ENCODE measurements at places on chromosomes 1 and 21. TPM values are rescaled to one million over a fixed set of nuclear protein-coding genes. Genes with fewer than 3 reads are reported as not detected.

Gene UTS2
- not detected for polyA plus RNA-seq

Gene NES
- 15.0 TPM for polyA plus RNA-seq

Gene DAB1
- polyA plus RNA-seq: 0.91 TPM

Gene IL10
- polyA plus RNA-seq: not detected

Gene RGS8
- polyA plus RNA-seq: not detected

Gene ZNF683
- not detected for polyA plus RNA-seq

Gene TEX38
- not detected for polyA plus RNA-seq

Gene AUNIP
- polyA plus RNA-seq: 2.8 TPM

Gene CRYBG2
- polyA plus RNA-seq: 0.44 TPM

Gene ORC1
- 3.1 TPM for polyA plus RNA-seq

Gene LCE1F
- polyA plus RNA-seq: not detected

Gene GUCA2B
- not detected for polyA plus RNA-seq

Gene SLC50A1
- polyA plus RNA-seq: 39.5 TPM

DNA sequence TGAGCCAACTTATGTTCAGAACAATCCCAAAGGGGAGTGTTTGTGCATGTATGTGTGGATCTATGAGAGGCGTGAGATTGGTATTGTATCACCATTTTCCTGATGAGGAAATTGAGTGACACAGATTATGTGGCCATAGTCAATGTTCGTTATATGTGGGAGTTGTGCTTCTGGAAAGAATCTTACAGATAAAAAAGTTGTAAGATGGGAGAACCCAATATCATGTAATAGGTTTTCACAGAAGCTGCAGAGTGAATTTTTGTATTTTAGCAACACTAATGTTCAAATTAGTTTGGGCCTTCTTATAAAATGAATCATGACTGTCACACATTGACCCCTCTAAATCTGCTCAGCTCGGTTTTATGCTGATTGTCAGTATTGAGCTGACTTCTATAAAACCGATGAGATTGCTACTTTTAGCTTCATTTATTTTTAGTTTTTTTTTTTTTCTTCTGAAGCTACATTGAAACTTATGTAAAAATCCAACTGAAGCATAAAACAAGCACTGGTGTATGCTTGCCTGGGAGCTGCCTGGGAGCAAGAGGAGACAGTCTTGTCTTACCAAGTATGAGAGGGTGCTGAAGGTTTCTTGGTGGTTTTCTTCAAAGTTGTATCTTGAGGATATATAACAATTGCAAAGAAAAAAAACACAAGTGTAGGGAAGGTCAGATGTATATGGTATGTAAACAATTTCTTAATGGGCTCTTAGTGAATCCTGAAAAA lies 4.1 kb downstream of the RWDD3 start:
- no peak for DNase-seq

GRCh38 chr21:45075596-45076244 lies 1.3 kb downstream of the ADARB1 start:
- DNase-seq: no peak

DNA sequence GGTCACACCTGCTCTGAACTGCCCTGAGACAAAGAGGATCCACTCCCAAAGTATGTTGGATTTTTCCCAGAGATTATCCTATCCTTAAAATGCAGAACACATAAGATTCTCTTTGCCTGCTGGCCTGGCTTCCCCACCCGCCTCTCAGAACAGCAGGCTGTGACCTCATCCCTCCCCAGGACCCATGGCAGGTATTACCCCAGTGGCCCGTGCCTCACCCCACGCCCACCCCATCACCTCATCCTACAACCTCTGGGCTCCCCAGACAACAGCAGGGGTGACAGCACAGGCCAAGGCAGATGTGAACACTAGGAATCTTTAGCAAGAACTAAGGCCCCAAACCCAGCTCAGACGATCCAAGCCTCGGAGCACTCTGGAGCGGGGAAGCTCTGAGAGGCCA lies 35.1 kb upstream of the S100A7 start:
- DNase-seq: no peak

- no peak for DNase-seq
Observed at GRCh38 chr1:184385865-184386311, 941 bp upstream of the C1orf21 start.

DNA sequence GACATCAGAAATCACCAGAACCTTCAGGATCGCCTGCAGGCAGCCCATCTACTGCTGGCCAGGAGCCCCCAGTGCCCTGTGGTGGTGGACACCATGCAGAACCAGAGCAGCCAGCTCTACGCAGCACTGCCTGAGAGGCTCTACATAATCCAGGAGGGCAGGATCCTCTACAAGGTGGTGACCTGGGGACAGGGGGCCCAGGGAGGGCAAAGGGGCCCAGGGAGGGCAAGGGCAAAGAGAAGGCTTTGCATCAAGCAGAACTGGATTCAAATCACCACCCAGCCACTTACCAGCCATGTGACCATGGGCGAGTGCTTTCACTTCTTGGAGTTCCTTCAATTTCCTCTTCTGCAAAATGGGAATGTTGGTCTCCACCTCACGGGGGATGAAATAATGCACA lies 12.1 kb downstream of the DIO1 start:
- DNase-seq: no peak

DNA sequence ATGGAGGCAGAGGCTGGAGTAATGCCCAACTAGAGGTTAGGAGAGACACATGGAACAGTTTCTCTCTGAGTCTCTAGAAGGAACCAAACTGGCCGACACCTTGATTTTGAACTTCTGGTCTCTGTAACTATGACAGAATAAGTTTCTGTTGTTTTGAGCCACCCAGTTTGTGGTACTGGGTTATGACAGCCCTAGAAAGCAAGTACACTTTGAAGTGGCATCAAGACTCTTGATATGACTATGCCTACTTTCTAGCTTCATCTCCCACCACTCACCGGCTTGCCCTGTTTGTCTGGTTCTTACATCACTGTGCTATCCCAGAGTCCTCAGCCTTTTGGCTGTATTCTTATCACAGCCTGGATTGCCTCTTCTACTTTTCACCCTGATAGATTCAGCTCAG lies 230.3 kb upstream of the USP24 start:
- DNase-seq: no peak

DNA sequence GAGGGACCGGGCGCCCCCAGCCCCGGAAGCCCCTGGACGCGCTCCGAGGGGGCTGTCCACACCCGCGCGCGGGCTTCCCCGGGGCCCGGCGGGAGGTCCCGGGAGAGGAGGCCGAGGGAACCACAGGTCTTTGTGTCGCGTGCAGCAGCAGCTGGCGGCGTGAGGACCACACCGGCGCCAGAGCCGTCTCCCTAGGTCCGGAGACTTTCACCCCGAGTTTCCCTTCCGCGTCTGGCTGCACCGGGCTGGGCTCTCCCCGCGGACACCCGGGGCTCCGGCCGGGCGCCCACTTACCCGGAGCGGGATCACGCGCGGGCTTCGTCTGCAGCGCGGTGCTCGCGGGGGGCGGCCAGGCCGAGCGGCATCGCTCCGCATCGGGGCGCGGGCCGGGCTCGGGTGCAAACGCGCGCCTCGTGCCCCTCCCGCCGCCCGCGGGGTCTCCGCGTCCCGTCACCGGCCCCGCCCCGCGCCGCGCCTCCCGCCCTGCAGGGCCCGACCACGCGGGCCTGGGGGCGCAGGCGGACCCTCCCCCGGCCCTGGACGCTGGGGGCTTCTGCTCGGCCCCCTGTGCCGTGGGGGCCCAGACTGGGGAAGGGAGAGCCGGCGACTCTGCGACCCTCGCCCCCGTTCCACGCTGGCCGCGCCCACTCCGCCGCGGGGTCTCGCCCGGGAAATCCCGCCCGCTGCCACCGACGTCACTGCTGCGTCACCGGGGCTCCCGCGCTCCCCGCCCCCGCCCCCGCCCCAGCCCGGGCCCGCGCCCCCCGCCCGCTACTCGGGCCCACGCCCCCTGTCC lies at the start of gene GNG4:
TSS of gene GNG4 (minus strand) at position 417 of the 796 bp plus-strand sequence. CDS start 65,946 bp downstream, outside the sequence.
- no peak for DNase-seq

DNA sequence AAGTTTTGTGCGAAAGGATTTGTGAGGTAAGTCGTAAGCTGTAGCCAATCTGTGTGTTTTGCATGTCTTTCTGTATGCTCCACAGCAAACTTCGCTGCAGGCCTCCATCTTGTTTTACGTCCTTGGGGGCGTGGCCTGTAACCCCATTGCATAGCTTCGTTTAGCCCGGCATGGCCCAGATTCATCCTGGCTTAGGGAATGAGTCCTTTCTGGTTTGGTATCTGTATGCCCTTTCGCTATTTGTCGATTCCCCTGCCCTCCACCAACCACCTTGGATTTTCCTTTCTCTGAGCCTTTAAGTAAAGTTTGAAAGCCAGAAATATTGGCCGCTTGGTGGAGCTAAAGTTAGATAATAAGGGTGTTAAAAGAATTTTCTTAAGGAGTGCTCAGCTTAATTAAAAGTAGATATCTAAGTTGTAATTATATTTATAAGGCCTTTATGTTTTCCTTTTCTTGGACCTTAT lies 1.1 kb downstream of the THEM4 start:
- no peak for DNase-seq

DNA sequence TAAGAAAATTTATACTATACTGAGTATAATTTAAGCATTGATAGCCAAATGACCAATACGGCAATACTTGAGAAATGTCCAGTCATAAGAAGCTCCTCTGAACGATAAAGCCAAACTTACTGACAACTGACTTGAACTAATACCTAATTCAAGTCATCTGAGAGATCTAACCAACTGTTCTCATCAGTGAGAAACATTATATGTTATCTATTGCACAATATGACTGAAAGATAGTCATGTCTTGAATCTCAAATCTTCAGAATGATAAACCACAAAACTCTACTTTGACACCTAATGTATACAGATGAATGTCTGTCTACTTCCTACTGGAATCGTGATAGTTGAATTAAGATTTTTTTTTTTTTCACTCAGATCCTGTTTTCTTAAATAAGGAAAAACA lies 39.0 kb downstream of the APP start:
- DNase-seq: no peak

DNA sequence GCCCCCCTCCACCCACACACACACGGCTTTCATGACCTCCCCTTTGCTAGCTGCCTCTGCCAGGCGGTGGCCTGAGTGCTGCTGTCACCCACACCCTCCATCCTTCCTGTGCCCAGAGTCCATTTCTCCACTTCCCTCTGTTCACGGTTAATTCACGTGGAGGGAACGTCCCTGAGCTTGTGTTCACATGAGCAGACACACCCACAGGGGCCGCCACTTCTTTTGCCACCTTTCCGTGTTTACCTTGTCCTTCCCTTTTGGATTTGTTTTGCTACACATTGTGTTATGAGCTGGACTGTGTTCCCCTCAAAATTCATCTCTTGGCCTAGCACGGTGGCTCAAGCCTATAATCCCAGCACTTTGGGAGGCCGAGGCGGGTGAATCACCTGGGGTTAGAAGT lies 128.0 kb downstream of the ETS2 start:
- no peak for DNase-seq

DNA sequence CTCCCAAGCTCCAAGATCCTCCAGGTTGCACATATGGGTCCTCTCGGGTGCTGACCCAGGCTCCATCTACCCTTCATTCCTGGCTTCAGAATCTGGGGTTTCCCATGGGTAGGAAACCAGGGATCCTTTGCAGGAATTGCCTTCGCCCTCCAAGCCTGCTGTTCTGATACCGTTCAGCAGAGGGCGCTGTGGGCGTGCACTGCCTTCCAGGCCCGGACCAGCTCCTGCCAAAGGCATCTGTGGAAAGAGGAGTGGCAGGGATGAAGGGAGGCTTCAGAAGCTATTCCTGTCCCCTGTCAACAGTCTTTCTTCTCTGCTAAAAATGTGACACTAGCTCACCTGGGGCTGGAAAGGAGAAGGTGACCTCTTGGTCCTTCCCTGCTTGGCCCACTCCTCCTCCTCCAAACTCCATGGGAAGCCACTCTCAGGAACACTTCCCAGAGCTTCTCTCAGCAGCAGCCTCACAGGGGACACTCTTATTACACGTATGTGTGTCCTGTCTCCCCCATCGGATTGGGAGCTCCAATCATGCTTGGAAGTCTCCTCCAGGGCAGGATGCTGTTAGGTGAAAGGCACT lies 71.2 kb downstream of the VWA5B1 start:
- DNase-seq: no peak

DNA sequence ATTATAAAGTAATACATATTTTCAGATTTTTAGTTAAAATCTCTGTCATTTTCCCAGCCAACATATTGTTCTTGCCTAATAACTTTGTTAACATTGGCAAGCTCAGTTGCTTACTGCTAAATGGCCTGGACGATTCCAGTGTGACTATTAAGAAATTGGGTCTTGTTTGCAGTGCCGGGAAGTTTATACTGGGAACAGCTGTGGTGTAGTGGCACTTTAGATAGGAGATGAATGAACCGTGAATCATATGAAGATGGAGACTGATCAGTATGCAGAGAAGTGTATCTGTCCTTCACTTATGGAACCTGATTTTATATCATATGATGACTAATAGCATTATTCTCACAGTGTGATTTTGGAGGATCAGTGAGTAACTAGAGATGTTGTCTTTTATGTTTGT lies 3.3 kb downstream of the CHRM3 start:
- no peak for DNase-seq

GRCh38 chr1:162889989-162890388 lies 29.0 kb upstream of the CCDC190 start:
- DNase-seq: no peak

GRCh38 chr1:154935749-154936554 lies 567 bp downstream of the PMVK start:
- DNase-seq: no peak

Data from BJ (cell line).